ENCODE measurements at places on chromosomes 5 and 9.

DNA sequence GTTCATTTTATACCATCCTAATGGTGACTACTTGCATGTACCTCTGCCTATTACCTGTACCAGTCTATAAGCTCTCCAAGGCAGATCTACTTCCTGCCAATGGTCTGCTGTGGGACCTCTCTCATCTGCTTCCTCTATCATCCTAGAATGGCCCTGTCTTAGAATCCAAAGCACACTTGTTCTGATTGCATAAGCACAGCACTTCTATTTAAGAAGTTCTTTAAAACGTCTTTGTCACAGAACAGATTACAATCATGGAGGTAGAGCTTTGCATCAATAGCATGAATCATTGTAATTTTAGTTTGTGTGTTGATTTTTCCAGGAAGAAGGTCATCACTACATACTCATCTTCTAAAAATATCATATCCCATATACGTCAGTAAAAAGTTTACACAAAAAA lies 131.8 kb upstream of the ACOT12 start:
- no peak for DNase-seq

GRCh38 chr5:153829510-153830065 lies 209.1 kb downstream of the FAM114A2 start:
- DNase-seq: no peak

- peak; percentile 81 for DNase-seq
These were observed 23.8 kb downstream of the KLF4 start for GRCh38 chr9:107465467-107466451.

- DNase-seq: no peak
These were observed 187.1 kb downstream of the FSTL4 start for GRCh38 chr5:133425222-133425621.

- no peak for DNase-seq
These were observed 52.3 kb upstream of the MYOT start for GRCh38 chr5:137815202-137815990.

DNA sequence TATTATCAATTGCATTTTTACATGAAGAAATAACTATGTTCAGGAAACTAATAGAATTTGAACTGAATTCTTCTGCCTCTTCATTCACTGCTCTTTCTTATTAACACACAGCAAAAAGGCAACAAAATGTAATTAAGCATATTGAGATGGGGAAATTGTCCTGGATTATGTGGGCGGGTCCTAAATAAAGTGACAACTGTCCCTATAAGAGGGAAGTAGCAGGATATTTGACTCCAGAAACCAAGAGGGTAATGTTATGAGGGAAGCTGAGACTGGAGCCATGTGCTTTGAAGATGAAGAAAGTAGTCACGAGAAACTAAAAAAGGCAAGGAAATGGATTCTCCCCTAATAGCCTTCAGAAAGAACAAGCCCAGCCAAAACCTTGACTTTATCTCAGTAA lies 311.2 kb upstream of the PIK3R1 start:
- DNase-seq: no peak
